GM03348 (cell line): ENCODE measurements at places on chromosomes 2 and 18.
A peak's percentile ranks its signal among the peaks of the same experiment; 100 is the strongest.

- DNase-seq: no peak
Measured at GRCh38 chr18:79613186-79613931, 66.2 kb upstream of the CTDP1 start.

DNA sequence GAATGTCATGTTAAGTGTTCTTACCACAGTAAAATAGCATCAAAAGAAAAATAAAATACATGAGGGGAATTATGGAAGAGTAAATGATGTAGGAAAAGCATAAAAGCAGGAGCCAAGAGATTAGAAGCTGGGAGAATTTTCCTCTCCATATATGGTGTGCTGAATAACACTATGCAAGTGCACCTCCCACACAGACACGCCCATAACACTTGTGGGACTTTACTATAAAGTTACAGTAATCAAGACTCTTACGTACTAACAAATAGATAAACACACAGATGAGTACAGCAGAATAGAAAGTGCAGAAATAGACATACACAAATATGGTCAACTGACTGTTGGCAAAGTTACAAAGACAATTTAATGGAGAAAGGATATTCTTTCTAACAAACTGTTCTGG lies 16.0 kb upstream of the SPHKAP start:
- DNase-seq: no peak

DNA sequence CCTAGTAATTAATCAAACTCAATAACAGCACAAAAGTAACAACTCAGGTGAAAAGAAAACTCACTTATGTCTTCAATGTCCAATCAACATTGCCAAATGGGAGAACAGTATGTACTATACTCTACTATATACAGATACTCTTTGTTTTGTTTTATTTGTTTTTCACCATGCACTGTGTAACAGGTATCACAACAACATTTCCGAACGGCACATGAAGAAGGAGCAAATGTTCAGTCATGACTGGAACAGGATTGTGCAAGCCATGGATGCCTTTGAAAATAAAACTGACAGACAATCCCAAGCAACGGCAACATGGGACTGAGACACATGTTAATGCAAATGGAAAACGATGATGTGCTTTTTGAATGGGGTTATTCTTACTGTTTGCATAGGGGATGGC lies 334.9 kb upstream of the THUMPD2 start:
- no peak for DNase-seq

DNA sequence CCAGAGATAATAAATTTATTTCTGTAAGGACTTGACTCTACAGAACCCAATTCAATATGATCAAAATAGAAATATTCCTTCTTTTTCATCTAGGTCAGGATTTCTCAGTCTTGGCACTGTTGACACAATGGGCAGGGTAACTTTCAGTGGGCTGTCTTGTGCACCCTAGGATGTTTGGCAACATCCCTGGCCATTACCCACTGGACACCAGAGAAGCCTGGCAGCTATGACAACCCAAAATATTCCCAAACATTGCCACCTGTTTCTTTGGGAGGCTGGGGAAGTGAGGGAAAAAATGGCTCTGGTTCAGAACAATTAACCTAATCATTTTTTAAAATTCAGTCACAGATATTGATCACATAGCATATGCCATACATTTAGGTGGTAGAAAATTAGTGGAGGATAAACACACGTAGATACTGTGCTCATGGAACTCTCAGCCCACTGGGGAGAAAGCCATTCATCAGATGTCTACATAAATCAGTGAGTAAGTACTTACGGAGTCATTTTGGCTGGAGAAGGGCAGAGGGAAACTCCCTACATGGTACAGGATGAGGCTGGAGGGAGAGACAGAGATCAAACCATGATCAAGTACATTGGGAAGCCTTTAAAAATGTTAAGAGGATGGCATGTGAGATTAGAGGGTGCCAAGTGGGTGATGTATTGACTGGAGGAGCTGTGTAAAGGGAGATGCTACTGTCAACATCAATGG lies 718 bp upstream of the TNP1 start:
- no peak for DNase-seq

DNA sequence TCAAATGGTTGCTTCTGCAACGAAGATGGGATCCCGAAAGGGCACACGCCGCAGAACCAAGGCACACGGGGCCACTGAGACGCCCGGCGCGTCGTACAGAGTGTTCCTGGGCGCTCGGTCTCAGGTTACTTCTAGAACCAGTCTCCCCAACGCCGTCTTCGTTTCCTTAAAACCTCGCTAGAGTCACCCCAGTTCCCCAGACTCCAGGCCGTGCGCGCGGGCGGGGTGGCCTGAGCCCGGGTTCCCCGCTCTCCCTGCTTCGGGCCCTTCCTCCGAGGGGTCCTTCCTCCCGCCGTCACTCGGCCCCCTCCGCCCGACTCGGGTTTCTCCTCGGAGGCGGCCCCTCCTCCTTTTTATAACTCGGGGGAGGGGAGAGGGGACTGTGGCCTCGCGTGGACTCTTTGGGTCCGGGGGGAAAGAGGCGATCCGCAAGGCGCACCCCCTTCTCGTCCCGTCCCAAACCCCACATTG lies 774 bp upstream of the FZD7 start:
- DNase-seq: peak; percentile 65
